Regular cardiac myocyte (primary cell): ENCODE measurements at places on chromosomes 13 and 19. TPM values are rescaled to one million over a fixed set of nuclear protein-coding genes. Genes with fewer than 3 reads are reported as not detected.

Gene MCEMP1
- not detected in 2 replicates for total RNA-seq

Gene SULT2A1
- total RNA-seq, result not detected in 2 replicates

Gene ZNF177
- 0.77 and 1.7 TPM in 2 replicates for total RNA-seq

Gene IZUMO2
- not detected in 2 replicates for total RNA-seq

Gene CDC42EP5
- total RNA-seq, result 5.2 and 15.8 TPM in 2 replicates

Gene SSC5D
- total RNA-seq, result 6.7 and 11.6 TPM in 2 replicates

Gene PALM
- 3.8 and 13.8 TPM in 2 replicates for total RNA-seq

Gene CEACAM3
- total RNA-seq, result not detected in 2 replicates

Gene PEAK3
- total RNA-seq, result not detected in 2 replicates

Gene IGFL3
- total RNA-seq, result 0.28 TPM in 1 of 2 replicates, not detected in the other

Gene ZGLP1
- 0.38 and 1.1 TPM in 2 replicates for total RNA-seq

Gene DCT
- total RNA-seq, result 0.28 TPM in 1 of 2 replicates, not detected in the other

Gene DPF1
- 0.28 and 3.5 TPM in 2 replicates for total RNA-seq
